Activated T-helper 9 cell treated with anti-CD3 and anti-CD28 coated beads, Interleukin-2, amount 50 U/mL, for 16 hours (primary cell): ENCODE measurements at places on chromosomes 5 and 9.

- DNase-seq: no peak
Observed at GRCh38 chr9:93231121-93231694, 47.3 kb downstream of the WNK2 start.

- no peak for DNase-seq
Observed at GRCh38 chr9:116112236-116112635, 41.4 kb upstream of the PAPPA start.

DNA sequence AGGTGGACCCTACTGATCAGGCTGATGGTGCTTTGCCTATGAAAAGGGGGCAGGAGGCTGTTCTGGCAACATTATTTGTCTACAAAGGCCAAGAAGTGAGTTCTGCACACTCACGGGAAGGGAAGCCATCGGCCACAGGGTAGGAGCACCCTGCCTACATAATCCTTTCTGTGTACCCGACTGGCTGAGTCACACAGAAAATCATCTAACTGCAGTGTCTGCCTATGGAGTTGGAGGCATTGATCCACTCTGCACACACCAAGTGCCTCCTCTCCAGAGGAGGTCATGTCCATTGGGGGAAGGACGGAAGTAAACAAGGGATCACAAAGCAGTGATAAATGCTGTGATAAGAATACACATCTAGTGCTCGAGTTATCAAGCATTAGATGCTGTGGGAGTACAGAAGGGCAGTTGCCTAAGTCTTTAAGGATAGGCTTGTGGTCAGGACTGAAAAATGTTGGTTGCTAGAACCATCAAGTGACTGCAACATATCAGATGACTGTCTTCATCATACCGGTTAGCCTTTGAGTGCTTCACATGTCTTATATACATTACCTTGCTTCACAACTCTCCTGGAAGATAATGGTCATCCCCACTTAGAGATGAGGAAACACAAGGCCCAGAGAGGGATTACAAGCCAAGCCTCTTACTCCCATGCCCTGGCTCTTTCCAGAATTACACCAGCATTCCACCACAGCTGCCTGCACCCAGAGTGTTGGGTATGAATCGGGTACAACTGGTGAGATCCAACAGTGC is 1.3 kb upstream of the SLC2A8 start:
- no peak for DNase-seq

DNA sequence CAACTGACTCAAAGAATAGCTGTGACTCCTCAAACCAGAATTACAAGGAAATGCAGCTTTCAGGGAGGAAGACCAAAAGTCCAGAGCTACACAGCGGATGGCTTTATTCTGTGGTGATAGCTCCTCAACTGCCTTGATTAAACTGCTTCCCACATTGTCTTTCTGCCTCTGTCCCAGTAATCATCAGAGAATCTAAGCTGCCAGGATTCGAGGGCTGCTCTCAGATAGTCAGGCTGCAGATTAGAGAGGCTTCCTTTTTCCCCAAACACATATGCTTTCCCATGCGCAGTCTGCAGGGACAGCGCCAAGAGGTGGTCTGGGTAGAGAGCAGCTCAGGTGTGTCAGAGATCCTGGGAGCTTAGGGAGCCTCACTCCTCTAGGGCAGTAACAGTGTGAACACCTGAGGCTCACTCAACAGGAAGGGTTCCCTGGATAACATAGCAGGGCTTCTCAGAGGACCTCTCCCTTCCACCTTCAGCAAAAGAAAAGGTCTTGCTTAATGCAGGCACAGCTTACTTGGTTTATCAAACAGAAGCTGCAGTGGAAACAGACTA is 439.9 kb upstream of the TLE4 start:
- no peak for DNase-seq

- no peak for DNase-seq
Observed at GRCh38 chr9:123113185-123113584, 79.7 kb downstream of the GPR21 start.

- no peak for DNase-seq
Observed at GRCh38 chr5:33925278-33925677, 10.9 kb upstream of the RXFP3 start.

DNA sequence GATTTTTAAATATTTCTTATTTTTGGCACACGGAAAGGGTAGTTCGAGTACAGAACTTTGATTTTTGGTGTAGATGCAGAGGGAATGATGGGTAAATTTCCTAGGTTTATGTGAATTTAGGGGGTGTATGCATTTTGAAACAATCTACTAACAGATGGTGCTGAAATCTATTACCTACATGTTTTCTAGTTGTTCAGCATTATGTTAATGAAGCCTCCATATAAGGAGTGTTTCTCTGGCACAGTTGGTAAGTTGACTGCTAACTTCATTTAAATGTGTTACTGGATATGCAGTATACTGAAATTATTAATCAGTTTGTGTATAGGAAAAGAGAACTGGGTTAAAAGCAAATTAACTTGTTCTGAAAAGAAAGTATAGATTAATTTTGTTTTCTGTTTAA is 17.5 kb downstream of the SUB1 start:
- no peak for DNase-seq

GRCh38 chr5:59559847-59560246 is 333.7 kb downstream of the PDE4D start:
- no peak for DNase-seq

DNA sequence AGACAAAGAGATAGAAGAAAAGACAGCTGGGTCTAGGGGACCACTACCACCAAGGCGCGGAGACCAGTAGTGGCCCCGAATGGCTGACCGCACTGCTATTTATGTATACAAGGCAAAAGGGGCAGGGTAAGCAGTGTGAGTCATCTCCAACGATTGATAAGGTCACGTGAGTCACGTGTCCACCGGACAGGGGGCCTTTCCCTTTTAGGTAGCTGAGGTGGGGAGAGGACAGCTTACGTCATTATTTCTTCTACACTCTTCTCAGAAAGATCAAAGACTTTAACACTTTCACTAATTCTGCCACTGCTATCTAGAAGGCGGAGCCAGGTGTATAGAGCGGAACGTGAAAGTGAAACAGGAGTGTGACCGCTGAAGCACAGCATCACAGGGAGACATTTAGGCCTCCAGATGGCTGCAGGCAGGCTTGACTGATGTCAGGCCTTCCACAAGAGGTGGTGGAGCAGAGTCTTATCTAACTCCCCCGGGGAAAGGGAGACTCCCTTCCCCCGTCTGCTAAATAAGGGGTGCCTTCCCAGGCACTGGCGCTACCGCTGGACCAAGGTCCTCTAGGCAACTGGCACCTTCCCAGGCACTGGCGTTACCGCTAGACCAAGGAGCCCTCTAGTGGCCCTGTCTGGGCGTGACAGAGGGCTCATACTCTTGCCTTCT is 6.1 kb upstream of the PRR16 start:
- no peak for DNase-seq

DNA sequence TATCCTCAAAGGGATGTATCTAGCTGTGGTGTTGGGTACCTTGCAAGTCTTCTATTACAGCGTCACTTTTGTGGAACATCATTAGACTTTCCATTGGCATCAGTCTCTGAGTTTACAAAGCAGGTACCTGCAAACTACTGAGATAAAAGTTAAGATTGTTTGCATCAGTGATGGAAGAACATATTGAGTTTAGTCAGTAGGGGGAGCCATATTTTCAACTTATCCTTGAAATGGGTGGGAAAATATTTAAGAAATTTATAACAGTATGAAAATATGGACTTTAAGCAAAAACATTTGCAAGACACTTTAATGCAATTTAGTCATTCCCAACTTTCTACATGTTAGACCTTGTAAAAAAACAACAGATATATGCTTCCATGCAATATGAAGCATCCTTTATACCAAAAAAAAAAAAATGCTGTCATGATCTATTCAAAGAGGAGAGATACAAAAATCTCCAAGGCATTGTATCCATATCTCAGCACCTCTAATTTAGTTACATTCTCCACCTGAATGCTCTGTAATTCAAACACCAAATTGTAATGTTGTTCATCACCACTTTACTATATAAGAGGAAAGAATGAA is 98.6 kb upstream of the ADAMTS19 start:
- DNase-seq: no peak

DNA sequence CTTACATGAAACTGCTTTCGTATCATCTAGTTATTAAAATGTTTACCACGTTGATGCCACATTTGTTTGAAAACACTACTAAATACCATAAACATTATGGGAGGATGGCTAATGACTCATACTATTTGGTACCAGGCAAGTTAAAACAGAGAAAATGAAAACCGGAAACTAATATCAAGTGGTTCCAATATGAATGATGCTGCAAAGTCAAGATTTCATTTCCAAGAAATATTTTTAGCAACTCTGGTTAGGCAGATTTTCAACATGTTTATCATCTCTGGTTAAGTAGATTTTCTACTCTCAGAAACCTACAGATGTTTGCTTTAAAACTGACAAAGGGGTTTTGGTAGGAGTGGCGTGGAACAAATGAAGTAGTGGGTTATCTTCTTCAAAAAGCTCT is 4.9 kb upstream of the F2R start:
- no peak for DNase-seq
